Esophagus squamous epithelium (tissue), 5 donors: ENCODE measurements at places on chromosomes 3 and 15.

DNA sequence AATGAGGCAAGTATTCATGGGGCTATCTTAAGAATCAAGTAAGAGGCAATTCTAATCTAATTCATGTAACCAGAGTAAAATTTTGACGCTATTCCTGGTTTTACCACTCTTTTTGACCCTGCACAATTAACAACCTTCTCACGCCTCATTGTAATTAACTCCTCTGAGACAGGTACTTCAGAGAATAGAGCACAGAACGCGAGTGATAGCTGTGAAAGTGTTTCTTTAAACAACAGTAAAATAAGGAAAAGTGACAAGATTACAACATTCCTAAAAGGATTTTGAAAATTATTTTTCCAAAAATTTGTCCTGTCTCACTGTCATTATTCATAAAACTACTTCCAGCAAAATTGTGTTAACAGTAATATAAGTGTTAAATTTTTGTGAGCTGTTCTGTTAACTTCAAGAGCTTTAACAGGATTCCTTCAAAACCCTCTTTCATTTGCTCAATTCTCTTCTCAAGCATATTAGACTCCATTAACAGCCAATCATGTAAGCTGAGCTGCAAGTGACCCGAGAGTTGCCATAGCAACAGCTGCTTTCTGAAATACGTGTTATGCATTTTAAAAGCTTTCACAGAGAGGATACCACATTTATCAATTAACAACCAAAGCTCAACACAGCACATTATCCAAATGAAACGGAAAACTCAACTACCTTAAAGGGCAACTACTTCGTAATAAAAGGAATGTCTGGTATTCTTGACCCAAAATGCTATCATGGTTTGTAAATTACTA is 93.1 kb downstream of the STAG1 start:
- no peak for DNase-seq

- DNase-seq: no peak
Observed at GRCh38 chr3:124837730-124838186, 49.4 kb downstream of the ITGB5 start.

DNA sequence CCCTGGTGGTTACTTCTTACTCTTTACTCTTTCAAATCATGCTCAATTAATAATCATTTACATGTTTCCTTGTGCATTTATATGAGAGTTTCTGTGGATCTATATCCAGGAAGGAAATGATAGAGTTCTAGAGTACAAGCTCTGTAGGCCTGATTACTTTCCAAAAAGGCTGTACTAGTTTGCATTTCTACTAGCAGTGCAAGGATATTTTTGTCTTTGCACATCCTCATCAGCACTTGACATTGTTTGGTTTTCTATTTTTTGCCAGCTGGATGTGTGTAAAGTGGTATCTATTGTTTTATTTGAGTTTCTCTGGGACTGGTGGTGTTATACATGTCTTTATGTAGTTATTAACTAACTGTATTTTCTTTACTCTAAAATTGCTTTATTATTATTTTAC is 19.6 kb upstream of the SLC7A14 start:
- DNase-seq: no peak

DNA sequence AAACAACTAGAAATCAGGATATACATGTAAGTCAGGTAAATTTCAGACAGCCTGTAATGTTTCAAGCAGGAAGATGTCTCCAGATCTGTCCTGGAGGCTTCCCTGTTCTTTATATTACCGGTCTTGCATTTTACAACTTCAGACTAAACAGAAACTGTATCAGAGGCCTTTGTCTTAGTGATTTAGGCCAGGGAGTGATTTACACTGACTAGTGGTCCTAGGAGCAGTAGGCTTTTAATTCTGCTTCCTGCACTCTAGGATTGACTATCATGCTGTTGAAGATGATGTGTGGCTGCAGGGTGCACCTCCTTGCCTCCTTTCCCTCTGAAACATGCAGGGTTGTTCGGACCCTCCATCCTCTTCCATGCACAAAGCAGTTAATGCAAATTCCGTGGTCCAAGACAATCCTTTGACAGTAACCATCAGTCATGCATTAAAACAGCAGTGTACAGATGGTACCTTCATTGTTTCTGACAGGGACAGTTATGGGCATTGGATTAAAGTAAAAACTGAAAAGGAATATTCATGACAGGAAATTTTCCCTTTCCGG is 27.6 kb downstream of the CHRNA7 start:
- no peak for DNase-seq

DNA sequence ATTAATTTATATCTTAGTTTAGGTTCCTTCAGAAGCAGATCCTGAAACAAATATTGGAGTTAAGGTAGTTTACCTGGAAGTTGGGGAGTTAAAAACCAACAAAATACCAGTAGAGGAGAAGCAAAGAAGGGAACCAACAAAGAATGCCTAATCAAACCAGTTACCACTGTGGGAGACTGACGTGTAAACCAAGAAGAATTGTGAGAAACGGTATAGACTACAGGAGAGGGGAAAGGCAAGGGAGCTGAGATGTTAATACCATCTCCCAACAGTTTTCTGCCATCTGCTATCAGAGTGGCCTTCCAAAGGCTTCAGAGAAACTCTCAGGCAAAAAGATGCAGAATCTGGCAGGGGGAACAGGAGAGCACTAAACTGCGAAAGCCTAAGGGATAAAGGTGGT is 53.5 kb downstream of the BFSP2 start:
- DNase-seq: no peak

GRCh38 chr3:162740941-162741596 is 1244.5 kb downstream of the OTOL1 start:
- DNase-seq: no peak

- DNase-seq: no peak
Observed at GRCh38 chr3:11545186-11545851, 98.4 kb downstream of the VGLL4 start.

DNA sequence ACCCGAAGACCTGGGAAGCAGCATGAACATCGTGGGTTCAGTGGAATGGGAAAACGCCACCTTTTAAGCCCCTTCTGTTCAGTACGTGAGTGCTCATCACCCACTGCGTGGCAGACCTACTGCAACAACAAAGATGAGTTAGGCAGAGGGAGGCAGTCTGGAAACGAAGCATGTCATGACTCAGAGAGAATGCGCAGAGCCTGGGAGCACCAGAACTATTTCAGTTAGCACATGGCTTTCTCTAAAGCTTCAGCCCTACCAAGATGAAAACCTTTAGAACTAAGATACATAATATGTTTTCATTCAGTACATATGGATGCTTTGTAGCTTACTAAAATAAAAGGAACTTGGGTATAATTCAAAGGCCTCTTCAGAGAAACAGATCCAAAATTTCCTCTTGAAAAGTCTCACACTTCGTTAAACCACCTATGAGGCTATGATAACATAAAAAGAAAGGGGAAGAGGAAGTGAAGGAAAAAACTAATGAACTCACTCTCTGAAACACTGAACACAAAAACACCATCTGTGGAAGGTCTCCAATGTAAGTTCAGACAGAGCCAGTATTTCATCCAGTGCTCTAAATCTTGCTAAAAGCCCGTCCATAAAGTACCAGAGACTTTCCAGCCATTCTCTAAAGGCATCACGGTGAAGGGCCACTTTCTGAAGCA is 140.1 kb downstream of the OCA2 start:
- DNase-seq: no peak

GRCh38 chr15:100221471-100222348 is 120.1 kb downstream of the ADAMTS17 start:
- no peak for DNase-seq

DNA sequence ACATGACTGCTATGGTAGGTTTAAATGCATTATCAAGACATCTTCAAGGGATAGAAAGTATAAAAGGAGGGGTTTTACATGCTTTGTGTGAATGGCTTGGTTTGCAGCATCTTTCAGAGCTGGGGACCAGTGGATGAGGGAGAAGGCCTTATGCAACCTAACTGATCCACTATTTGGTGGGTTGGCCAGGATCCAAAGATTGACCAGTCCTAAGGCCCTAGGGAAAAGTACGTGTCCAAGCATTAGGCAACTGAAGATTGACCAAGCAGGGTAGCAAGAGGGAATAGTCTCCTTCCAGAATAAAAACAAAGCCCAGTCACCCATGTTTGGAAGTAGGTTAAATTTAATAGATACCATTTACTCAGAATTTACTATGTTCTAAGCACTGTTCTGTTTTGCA is 509.3 kb downstream of the EPHB1 start:
- no peak for DNase-seq

GRCh38 chr15:44735482-44736180 is 697 bp upstream of the TRIM69 start:
- DNase-seq: no peak

- DNase-seq: no peak
Observed at GRCh38 chr15:74302821-74303359, 64.6 kb downstream of the CYP11A1 start.

DNA sequence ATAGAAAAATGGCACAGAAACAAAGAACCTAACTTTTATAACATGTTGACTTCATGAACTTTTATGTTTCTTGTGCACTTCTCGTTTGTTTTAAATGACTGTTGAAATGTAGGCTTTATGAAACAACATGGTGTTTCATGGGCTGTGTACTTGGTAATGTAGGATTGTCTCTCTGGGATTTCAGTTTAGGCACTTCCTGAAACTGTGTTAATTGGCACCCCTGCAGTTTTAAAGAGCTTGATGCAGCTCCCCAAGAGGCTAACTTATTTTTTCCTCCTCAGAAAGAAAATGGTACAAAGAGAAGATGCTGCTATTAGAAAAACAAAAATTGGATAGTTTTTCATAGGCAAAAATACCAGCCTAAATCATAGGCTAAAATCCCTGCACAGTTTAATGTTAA is 239.2 kb downstream of the GRM7 start:
- DNase-seq: no peak

- DNase-seq: no peak
Observed at GRCh38 chr3:23916152-23916885, 471 bp downstream of the NKIRAS1 start.

- DNase-seq: no peak
Observed at GRCh38 chr3:24457719-24458118, 36.9 kb downstream of the THRB start.

GRCh38 chr3:129021140-129021551 is 20.0 kb downstream of the EFCC1 start:
- DNase-seq: no peak

GRCh38 chr15:75823860-75824613 is 19.2 kb upstream of the UBE2Q2 start:
- no peak for DNase-seq

- no peak for DNase-seq
Observed at GRCh38 chr3:15667484-15667883, 65.9 kb downstream of the BTD start.

DNA sequence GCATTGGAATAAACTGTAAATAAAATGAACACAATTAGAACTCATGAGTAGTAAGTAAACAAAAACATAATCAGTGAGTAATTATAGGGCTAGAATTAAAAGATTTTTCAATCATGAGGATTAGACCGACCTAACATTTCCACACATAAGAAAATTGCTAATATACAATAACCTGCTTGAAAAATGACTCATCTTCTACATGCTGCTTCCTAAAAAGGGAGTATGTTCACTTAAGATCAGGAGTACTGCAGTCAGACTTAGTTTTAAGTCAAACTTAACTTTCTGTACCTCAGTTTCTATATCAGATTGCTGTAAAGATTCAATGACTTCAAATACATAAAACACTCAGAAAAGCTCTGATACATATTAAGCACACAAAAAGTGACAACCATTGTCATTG is 22.6 kb upstream of the NEK10 start:
- no peak for DNase-seq
